D721Med (cell line): ENCODE measurements at places on chromosomes 4 and X.

GRCh38 chr4:159349332-159349731 is 246.5 kb downstream of the RAPGEF2 start:
- DNase-seq = no peak

DNA sequence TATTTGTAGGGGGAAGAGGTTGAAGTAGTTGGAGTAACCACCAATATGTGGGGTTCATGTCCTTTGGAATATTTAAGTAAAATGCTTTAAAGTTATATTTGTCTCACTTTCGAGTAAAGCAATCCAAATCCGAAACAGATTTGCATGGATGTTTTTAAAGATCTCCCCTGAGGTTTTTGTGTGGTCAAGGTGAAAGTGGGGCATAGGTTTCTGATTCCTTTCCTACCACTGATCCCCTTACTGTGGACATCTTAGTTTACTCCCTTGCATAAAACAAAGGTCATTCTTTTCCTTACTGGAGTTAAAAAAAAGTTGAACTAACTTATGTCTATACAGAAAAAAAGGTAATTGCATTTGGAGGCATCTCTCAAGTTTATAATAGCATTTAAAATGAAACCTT is 71.9 kb upstream of the PHOX2B start:
- no peak for DNase-seq

GRCh38 chr4:64718091-64718490 is 308.8 kb upstream of the TECRL start:
- DNase-seq = no peak

- DNase-seq = no peak
Measured at GRCh38 chr4:168836490-168836889, 173.6 kb downstream of the CBR4 start.

GRCh38 chrX:84320614-84321013 is 132.6 kb upstream of the RPS6KA6 start:
- no peak for DNase-seq

DNA sequence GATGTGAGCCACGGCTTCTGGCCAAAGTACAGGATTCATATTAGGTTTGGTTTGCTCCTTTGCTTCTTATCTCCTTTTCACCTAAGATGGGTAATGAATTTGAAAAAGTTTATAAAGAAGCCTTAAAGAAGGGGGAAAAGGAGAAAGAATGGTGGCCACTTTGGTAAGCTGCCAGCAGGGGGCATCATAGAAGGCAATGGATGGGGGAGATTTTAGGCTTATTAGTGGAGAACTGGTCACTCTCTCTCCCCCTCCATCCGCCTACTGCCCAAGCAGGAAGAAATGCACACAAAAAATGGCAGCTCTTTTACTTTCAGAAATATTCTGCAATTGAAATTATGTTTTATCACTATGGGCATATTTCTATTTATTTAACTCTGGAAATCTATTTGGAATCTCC is 32.0 kb downstream of the SPARCL1 start:
- DNase-seq = no peak

DNA sequence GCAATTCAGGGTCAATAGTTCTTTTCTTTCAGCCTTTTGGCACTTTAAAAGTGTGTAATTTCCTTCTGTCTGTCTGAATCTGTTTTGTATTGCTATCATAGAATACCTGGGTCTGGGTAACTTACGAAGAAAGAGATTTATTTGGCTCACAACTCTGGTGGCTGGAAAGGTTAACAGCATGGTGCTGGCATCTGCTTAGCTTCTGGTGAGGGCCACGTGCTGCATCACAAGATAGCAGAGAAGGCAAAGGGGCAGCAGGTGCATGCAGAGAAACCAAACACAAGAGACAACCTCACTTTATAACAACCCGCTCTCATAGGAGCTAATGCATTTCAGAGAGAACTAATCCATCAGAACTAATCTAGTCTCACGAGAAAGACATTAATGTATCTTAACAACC is 18.8 kb downstream of the RGN start:
- no peak for DNase-seq

DNA sequence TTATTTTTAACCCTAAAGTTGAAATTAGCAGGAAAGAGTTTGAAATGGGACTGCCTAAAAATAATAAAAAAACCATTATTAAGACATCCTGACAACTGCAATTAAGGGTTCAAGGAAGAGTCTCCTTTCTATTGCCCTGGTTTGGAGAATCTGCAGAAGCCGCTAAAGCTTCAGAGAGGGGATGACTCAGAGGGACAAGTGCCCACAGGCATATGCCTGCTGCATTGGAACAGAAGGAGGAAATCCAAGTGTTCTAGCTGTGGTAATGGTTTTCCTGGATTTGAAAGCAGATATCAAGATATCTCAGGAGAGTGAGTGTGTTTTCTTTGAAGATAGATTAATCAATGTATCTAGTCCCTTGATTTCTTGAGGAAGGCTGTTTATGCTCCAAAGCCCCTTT is 235.1 kb upstream of the TAPT1 start:
- no peak for DNase-seq

- no peak for DNase-seq
Measured at GRCh38 chrX:13938051-13938828, 91.5 kb downstream of the GEMIN8 start.

- DNase-seq = no peak
Measured at GRCh38 chr4:100926039-100926717, 408.4 kb upstream of the EMCN start.

DNA sequence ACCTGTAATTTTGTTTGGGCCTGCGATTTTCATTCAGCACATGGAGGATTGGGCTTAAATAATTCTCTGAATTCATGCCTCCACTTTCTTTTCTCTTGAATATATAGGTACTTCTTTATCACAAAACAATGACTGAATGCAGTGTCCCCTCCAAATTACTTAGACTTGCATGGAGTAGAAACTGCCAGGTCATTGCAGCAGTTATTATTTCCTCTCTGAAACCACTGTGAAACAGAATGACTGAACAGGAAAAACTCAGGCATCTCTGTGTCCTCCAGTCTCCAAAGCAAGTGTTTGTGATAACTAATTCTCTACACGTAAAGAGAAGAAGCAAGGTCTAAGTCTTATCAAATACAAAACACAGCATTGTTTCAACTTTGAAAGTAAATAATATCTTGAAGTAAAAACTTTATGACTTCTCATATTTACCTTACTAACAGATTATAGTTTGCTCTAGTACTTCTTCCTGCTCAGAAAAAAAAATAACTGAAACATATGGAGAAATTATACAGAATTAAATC is 144.5 kb upstream of the DIAPH2 start:
- no peak for DNase-seq

DNA sequence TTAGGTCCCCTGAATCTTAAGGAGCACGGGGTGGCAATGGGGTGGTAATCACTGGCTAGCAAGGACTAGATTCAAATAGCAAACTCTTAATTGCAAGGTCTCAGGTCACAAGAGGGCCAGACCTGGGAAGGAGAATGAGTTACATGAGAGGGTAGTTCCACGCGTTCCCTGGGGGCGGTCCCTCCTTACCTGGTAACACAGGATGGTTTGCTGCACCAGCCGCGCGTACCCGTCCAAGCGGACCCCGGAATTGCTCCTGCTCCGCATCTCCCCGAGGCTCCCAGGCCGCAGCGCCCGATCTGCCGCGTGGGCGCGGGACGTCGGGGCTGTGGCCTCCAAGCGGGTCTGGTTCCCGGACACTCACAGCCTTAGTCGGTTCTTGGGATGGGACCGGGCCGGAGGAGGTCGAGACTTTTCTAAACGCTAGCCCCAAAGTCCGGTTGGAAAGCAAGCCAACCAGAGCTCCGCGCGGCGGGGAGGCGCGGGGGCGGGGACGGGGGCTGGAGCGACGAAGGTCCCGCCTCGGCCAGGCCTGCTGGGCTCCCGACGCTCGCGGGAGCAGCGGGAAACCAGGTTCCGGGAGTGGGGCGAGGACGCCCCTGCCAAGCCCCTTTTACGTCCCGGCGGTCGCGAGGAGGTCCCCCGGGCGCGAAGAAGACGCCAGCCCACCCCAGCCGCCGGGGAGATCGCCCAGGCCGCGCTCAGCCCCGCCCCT is at the start of gene PHKA2:
PHKA2 (minus strand) TSS at position 449 of the 715 bp plus-strand sequence; CDS start at position 267, 182 bp downstream.
- DNase-seq = no peak

DNA sequence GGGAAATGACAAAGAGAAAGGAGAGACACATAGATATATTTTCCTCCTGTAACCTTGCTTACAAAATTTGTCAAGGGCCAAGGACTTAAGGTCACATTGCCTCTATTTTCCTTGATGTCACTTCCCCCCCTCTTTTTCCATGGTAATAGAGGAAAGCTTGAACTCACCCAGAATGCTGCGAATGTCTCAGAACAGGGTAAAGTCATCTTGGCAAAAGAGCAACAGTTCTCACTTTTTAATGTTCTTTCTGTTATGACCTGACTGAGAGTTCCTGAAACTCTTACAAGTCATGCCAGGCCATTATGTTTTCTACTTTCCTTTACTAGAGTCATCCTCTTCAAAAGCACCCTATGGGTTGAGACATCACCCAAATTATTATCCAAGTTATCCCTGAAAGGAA is 50.7 kb upstream of the PRDM5 start:
- DNase-seq = no peak
